ENCODE measurements at places on chromosomes 2 and 18. TPM values are rescaled to one million over a fixed set of nuclear protein-coding genes. Genes with fewer than 3 reads are reported as not detected.

DNA sequence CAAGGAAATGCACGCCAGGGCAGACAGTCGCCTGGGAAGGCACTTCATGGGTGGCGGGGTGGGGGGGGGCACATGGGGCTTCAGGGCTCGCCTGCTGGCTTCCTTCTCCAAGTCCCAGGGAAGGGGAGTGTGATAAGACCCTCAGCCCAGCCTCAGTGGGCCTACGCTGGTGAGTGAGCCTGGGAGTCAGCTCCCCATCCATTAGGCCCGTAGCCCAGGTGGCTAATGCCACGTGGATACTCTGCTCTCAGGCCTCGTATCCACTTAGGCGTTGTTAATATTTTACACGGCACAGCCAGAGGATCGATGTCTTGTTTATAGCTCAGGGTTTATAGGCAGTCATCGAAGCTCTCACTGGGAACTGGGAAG lies 47.1 kb downstream of the KCNIP3 start:
- H3K27ac ChIP-seq: no peak overlapping the region
- H3K27me3 ChIP-seq: peaks cover 51% of the 10 kb centered on the region
- H3K36me3 ChIP-seq: no peaks in the 10 kb centered on the region
- no peak overlapping the region for H3K4me3 ChIP-seq
- no peak for DNase-seq

- H3K27me3 ChIP-seq: no peaks in the 10 kb centered on the region
- DNase-seq: peak; percentile 19
- H3K27ac ChIP-seq: no peak overlapping the region
- H3K4me3 ChIP-seq: no peak overlapping the region
- H3K4me1 ChIP-seq: peaks cover 35% of the 10 kb centered on the region
- no peaks in the 10 kb centered on the region for H3K36me3 ChIP-seq
Measured at GRCh38 chr2:233350708-233351107, 3.6 kb upstream of the DGKD start.

COL6A3 gene
- 1.3 TPM for total RNA-seq

GRCh38 chr2:38620282-38620977 lies 17.7 kb upstream of the HNRNPLL start:
- no peak overlapping the region for H3K4me3 ChIP-seq
- no peaks in the 10 kb centered on the region for H3K4me1 ChIP-seq
- H3K36me3 ChIP-seq: no peaks in the 10 kb centered on the region
- H3K27ac ChIP-seq: no peak overlapping the region
- H3K27me3 ChIP-seq: no peaks in the 10 kb centered on the region

DNA sequence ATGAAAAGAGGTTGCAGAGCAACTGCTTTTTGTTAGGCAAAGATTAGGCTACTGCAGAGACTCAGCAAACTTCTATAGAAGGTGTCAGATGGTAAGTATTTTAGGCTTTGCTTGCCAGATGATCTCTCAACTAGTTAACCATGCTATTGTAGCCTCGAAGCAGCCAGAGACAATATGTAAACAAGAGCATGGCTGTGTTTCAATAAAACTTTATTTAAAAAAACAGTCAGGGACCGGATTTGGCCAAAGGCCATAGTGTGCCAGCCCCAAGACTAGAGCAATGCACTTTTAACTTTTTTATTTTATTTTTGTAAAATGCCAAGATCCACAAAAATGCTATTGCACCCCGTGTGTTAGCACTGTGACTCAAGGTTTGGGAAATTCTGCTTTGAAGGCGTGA lies 1.4 kb downstream of the IL37 start:
- H3K4me1 ChIP-seq: peaks cover 16% of the 10 kb centered on the region
- no peak overlapping the region for H3K27ac ChIP-seq
- H3K36me3 ChIP-seq: no peaks in the 10 kb centered on the region
- no peak for DNase-seq
- H3K27me3 ChIP-seq: no peaks in the 10 kb centered on the region

DNA sequence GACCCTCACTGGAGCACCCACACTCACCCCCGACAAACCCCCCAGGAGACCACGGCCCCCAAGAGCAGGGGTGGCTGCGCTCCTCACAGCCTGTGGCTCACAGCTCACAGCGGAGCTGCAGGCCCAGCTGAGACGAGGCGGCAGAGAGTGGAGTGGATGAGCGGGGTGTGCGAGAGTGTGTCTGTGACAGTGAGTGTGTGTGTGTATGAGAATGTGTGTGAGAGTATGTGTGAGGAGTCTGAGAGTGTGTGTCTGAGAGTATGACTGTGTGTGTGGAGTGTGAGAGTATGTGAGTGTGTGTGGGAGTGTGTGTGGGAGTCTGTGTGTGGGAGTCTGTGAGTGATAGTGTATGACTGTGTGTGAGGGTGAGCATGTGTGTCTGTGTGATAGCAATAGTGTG lies 55.3 kb upstream of the ID2 start:
- no peak for DNase-seq
- H3K4me1 ChIP-seq: peaks cover 2% of the 10 kb centered on the region
- no peaks in the 10 kb centered on the region for H3K36me3 ChIP-seq
- H3K27ac ChIP-seq: no peak overlapping the region
- H3K27me3 ChIP-seq: no peaks in the 10 kb centered on the region

- no peaks in the 10 kb centered on the region for H3K36me3 ChIP-seq
- no peak for DNase-seq
- peaks cover 49% of the 10 kb centered on the region for H3K4me1 ChIP-seq
- H3K27ac ChIP-seq: peak overlapping the region; percentile 25
- H3K4me3 ChIP-seq: no peak overlapping the region
Measured at GRCh38 chr2:157900684-157901083, 24.6 kb upstream of the ACVR1 start.

FOXD4L1 gene
- not detected for total RNA-seq

DNA sequence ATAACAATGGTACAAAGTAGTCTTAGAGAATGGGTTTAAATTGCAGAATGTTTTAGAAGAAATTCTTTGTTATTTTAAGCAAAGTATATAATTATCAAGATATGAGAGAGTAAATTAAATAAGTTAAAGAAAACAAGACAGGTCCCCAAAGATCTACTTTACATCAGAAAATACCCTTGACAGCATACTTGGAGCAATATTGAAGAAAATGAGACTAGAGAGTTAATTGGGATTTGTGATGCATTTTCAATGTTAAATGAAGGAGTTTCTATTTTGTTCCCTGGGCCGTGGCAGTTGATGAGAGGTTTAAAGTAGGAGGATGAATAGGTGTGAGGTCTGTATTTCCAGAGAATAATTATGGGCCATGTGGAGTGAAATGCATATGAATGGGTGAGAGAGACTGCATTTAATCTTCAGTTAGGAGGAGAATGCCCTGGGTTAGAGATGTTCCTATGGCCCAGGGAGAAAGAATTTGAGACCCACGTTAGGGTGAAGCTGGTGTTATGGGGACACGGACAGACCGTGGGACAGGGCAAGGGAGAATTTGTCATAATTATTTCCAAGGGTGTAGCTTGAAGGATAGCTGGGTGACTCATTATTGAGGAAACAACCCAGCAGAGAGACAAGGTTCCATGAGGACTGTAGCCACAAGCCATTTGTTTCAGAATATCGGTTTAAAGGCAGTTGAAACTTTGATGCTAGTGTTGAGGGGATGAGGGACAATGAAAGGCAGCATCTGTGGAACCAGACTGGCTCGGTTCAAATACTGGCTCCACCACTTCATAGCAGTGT lies 22.7 kb downstream of the MGAT5 start:
- H3K27me3 ChIP-seq: no peaks in the 10 kb centered on the region
- no peak overlapping the region for H3K4me3 ChIP-seq
- no peak overlapping the region for H3K27ac ChIP-seq
- peaks cover 23% of the 10 kb centered on the region for H3K4me1 ChIP-seq
- no peak for DNase-seq
- peaks cover 13% of the 10 kb centered on the region for H3K36me3 ChIP-seq

SERPINB3 gene
- not detected for total RNA-seq

- H3K4me1 ChIP-seq: no peaks in the 10 kb centered on the region
- no peaks in the 10 kb centered on the region for H3K36me3 ChIP-seq
- no peak overlapping the region for H3K4me3 ChIP-seq
- H3K27ac ChIP-seq: no peak overlapping the region
- no peaks in the 10 kb centered on the region for H3K27me3 ChIP-seq
Measured at GRCh38 chr2:177124371-177124770, 88.2 kb upstream of the HNRNPA3 start.

PSMA8 gene
- not detected for total RNA-seq

FSIP2 gene
- 0.39 TPM for total RNA-seq

DNA sequence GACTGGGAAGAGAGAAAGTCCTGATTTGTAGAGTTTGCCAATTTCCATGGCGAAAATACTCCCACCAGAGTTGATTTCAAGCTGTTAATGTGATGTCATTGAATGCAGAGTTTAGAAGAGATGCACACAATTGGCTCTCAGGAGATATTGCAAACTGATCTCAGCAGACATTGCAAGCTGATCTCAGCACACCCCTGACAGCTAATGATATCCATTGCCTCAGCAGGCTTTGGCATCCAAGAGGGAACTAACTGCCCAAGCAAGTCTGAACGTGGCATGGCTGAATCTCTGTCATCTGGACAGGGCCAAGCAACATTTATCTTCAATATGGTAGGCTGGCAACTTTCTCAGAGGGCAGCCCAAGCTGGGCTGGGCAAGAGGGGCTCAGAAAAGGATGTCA lies 78.4 kb upstream of the CYP1B1 start:
- H3K4me1 ChIP-seq: no peaks in the 10 kb centered on the region
- DNase-seq: no peak
- H3K27ac ChIP-seq: no peak overlapping the region
- no peaks in the 10 kb centered on the region for H3K36me3 ChIP-seq
- H3K27me3 ChIP-seq: peaks cover 4% of the 10 kb centered on the region
- no peak overlapping the region for H3K4me3 ChIP-seq

GRCh38 chr2:84492571-84492970 lies 23.7 kb upstream of the DNAH6 start:
- DNase-seq: no peak
- H3K4me1 ChIP-seq: peaks cover 4% of the 10 kb centered on the region
- no peak overlapping the region for H3K4me3 ChIP-seq
- H3K27me3 ChIP-seq: no peaks in the 10 kb centered on the region
- H3K36me3 ChIP-seq: no peaks in the 10 kb centered on the region

- H3K36me3 ChIP-seq: no peaks in the 10 kb centered on the region
- DNase-seq: no peak
- H3K27ac ChIP-seq: no peak overlapping the region
- H3K4me1 ChIP-seq: no peaks in the 10 kb centered on the region
- no peaks in the 10 kb centered on the region for H3K27me3 ChIP-seq
- no peak overlapping the region for H3K4me3 ChIP-seq
Measured at GRCh38 chr2:202360646-202361045, 15.5 kb upstream of the BMPR2 start.

AKAIN1 gene
- not detected for total RNA-seq

GRCh38 chr2:149743842-149744448 lies 156.4 kb upstream of the MMADHC start:
- no peaks in the 10 kb centered on the region for H3K4me1 ChIP-seq
- H3K27ac ChIP-seq: no peak overlapping the region
- no peak overlapping the region for H3K4me3 ChIP-seq
- no peak for DNase-seq

- H3K27me3 ChIP-seq: no peaks in the 10 kb centered on the region
- DNase-seq: no peak
- no peak overlapping the region for H3K4me3 ChIP-seq
- no peaks in the 10 kb centered on the region for H3K4me1 ChIP-seq
Measured at GRCh38 chr2:25617948-25618646, 55.3 kb downstream of the DTNB start.

SP140 gene
- total RNA-seq: 51.2 TPM

GRCh38 chr2:176157499-176158185 lies 535 bp downstream of the HOXD3 start:
- H3K4me1 ChIP-seq: peaks cover 22% of the 10 kb centered on the region
- no peak for DNase-seq
- H3K4me3 ChIP-seq: no peak overlapping the region
- H3K27me3 ChIP-seq: peaks cover 98% of the 10 kb centered on the region
- no peaks in the 10 kb centered on the region for H3K36me3 ChIP-seq

B3GNT7 gene
- total RNA-seq: 0.89 TPM
